ENCODE measurements at places on chromosomes 6 and 20.

DNA sequence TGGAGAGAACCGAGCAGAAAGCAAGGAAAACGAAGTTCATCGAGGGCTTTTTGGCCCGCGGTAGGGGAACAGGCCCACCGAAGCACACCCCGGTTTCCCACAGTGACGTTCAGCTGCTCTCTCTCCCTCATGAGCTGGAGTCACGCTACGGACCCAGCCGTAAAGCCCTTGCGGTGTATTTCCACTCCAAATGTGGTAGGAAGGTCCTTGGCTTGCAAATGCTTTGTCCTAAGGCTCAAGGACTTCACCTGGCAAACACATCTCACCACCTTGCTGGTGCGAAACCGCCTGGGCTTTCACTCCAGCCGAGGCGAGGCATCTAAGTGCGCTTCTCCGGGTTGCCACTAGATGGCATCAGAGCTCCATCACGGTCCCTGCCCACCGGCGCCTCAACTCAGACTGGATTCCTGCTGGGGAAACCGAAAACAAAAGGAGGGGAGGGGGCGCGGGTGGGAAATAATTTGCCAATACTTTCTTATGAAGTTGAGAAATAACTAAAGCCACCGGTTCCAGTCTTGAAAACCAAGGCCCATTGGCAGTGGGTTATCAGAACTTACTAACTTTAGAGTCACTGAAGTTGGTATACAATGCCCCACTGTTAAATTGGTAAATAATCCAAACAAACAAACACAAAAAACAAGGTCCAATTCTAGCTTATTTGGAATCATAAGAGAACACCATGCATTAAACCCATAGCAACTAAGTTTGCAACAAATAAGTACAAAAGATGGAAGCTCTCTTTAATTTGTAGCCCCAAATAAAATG lies 13.4 kb upstream of the FOXC1 start:
- DNase-seq: peak; percentile 56

- DNase-seq: no peak
Observed at GRCh38 chr6:148516617-148517016, 174.0 kb downstream of the SASH1 start.

- no peak for DNase-seq
Observed at GRCh38 chr6:63504777-63505384, 67.4 kb upstream of the LOC128125822 start.

- peak; percentile 85 for DNase-seq
Observed at GRCh38 chr6:87700397-87701343, 1.4 kb downstream of the AKIRIN2 start.

- no peak for DNase-seq
Observed at GRCh38 chr6:2550247-2550646, 200.5 kb downstream of the MYLK4 start.

GRCh38 chr6:157670466-157671186 lies 152.4 kb upstream of the SNX9 start:
- DNase-seq: no peak
